H7 (cell line): ENCODE measurements at places on chromosomes 16 and 17. TPM values are rescaled to one million over a fixed set of nuclear protein-coding genes. Genes with fewer than 3 reads are reported as not detected.

The CORO7 gene
- 37.9 and 45.5 TPM in 2 replicates for total RNA-seq

The SLC4A1 gene
- 0.07 TPM in 2 replicates for total RNA-seq

The SLC22A31 gene
- total RNA-seq = 0.81 and 1.9 TPM in 2 replicates

DNA sequence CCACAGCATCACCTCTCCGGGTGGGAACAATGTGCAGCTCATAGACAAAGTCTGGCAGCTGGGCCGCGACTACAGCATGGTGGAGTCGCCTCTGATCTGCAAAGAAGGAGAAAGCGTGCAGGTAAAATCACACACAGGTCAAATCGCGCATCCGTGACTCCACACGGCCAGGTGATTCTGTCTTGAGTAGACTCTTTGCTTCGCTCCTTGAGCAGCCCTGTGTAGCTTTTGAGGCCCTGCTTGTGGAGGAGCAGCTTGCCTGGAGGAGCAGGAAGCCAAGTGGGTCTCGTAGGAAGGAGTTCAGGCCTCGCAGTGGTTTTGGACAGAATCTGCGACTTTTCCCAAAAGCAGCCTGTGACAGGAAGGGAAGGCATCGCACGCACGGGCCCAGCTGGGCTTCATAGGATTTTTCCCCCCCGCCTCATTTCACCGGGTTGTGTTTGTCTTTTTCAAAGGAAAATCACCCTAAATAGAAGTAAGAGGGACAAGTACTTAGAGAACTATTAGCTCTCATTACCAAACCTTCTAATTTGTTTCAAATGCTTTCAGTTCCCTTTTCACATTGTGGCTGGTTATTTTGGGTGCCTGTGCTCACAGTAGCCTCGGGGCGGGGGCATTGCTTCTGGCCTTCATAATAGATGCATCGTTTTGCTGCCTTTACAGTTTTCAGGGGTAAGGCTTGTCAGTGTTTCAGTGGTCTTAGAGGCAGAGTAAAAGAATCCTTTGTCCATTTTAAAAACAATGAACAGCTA lies 71.5 kb downstream of the SEC14L1 start:
- DNase-seq = no peak

DNA sequence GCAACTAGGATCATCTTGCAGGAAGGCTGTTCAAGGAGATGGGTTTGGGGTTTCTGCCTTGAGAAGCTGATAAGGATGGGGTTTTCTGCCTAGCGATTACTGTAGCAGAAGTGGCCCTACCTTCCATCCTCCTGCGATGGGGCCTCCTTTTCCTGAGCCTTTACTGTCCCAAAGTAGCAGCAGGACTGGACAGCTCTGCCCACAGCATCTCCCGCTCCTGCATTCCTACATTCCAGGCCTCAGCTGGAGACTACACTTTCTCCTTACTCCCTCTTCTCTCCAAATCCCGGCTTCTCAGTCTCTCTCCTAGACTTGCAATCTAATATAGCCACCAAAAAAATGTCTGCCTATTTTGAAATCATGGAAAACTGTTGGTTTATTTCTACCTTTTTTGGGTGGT lies 355.4 kb downstream of the CA10 start:
- DNase-seq = peak; percentile 13

DNA sequence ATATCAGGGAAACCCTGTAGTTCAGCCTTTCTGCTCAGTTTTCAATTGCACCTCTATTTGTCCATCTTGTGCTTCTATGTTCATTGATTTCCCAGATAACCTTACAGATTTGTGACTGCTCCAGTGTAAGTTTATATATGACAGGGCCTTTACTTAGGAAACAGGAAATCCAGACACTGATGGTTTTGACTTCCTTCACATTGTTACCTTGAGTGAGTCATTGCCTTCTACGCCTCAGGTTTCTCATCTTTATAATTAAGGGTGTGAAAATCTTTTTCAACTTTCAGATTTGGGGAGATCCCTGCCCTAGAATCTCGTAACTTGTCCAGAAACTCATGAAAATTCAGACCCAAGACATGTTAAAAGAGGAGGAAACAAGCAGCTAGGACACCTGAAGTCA lies 342.4 kb upstream of the TBX2 start:
- no peak for DNase-seq

DNA sequence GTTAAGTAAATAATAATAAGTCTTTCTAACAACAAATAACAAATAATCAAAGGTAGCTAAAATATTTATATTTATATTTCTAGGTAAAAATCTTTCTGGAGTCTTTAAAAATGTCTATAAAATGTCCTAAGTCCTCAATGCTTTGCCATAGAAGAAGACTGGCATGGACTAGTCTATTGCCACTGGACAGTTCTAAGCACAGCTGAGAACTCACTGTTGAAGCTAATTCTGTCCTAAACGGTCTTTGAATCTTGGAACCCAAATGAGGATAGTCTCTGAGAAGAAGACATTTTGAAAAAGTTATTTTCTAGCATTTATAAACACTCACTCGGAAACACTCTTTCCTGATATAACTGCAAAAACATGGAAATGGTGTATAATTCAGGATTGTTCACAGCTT lies 539 bp downstream of the MYH8 start:
- DNase-seq = no peak

DNA sequence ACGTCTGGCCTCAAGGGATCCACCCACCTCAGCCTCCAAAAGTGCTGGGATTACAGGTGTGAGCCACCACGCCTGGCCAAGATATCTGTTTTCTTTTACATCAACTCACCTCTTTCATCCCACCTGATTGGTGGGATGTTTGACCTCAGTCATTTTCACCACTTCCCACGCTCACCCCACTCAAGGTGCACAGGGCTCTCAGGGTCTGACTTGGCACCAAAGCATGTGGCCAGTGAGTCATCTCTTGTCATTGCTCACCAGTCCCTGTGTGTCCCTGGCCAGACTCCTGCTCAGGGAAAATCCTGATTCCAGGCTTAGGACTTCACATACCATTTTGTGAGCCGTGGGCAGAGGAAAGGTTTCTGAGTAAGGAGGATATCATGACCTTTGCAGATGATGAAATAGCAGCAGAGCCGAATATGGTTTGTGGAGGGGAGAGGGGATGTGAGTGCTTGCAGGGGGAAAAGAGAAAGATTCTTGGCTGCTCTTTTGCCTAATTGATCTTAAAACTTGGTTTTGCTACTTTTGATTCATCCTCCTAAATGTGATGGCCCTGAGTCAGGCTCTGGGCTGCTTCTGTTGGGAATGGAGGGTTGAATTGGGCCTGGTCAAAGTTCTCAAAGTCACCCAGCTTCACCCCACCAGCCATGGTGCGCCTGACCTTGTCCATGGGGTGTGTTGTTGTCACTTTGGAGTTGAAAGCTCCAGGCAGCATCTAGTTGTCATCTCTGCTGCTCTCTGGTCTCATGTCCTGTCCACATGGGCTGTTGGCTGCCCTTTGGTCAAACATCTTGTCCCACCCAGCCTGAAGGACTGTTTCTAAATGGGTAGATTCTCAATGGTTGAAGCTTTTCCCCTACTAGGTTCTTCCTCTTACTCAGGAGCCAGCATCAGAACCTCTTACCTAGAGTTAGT lies 6.0 kb upstream of the KCNH6 start:
- no peak for DNase-seq

DNA sequence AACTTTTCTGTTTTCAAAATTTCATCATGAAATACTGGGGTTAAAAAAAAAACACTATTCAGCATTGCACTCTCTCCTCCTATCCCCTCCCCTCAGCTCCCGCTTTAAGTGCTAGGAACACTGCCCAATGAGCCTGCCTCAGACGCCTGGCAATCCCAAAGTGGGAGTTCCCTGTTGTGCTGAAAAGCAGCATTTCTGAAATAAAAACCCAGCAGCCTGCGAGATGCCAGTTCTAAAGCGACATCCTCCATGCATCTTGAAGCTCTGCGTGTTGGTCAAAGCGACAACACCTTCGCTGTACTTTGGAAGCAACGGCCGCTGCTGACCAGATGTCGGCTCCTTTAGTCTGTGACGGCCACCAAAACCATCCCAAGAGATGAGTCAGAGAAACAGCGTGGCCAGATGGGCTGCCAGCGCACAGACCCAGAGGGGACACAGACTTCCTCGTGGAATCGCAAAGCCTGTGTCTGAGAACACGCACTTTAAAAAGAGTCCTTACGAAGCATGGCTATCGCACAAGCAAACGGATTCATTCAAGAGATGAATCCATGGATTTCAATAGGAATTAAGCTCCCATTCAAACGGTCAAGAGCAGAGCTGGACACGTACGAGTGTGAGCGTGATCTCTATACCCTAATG lies 32.8 kb downstream of the FBXO31 start:
- DNase-seq = no peak
